Psoas muscle (tissue), 8 donors: ENCODE measurements at places on chromosomes 6 and 20. TPM values are rescaled to one million over a fixed set of nuclear protein-coding genes. Genes with fewer than 3 reads are reported as not detected.
A peak's percentile ranks its signal among the peaks of the same experiment; 100 is the strongest.

DNA sequence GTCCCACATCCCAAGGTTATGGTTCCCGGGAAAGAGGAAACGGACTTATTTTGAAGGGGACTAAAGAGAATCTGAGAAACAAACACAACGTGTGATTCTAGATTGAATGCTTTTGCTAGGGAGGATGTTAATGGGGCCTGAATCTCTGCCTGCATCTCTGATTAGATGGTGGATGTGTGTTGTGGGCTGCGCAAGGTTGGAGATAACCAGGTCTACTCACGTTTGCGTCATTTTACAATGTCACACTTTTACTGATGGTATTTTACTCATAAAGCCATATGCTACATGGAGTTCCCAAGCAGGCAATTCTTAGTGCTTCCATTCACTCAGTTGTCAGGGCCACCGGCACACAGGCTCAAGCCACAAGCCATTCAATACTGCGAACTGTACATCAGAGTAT, 23.2 kb upstream of the CCR6 start:
- no peaks in the 10 kb centered on the region for H3K27me3 ChIP-seq
- no peaks in the 10 kb centered on the region for H3K4me1 ChIP-seq
- H3K36me3 ChIP-seq = no peaks in the 10 kb centered on the region
- H3K27ac ChIP-seq = no peak overlapping the region
- DNase-seq = no peak

Gene FRMD1
- 2.9 TPM for total RNA-seq

GRCh38 chr6:37496951-37497885, 2.5 kb downstream of the CCDC167 start:
- no peaks in the 10 kb centered on the region for H3K4me1 ChIP-seq
- H3K27ac ChIP-seq = no peak overlapping the region
- H3K4me3 ChIP-seq = no peak overlapping the region
- H3K27me3 ChIP-seq = no peaks in the 10 kb centered on the region

Gene MRAP2
- total RNA-seq = 0.16 TPM

Gene SIGLEC1
- 6.2 TPM for total RNA-seq

Gene GATA5
- 0.13 TPM for total RNA-seq

Gene SLC17A1
- total RNA-seq = not detected

- H3K4me3 ChIP-seq = no peak overlapping the region
- no peaks in the 10 kb centered on the region for H3K36me3 ChIP-seq
- no peak overlapping the region for H3K27ac ChIP-seq
- H3K4me1 ChIP-seq = no peaks in the 10 kb centered on the region
- H3K27me3 ChIP-seq = no peaks in the 10 kb centered on the region
These were observed 205.9 kb downstream of the ZMYND8 start for GRCh38 chr20:47150403-47151152.

Gene PI16
- 3.4 TPM for total RNA-seq

GRCh38 chr20:19967445-19967844, 49.7 kb upstream of the NAA20 start:
- no peaks in the 10 kb centered on the region for H3K27me3 ChIP-seq
- no peaks in the 10 kb centered on the region for H3K36me3 ChIP-seq
- peaks cover 12% of the 10 kb centered on the region for H3K4me1 ChIP-seq
- H3K27ac ChIP-seq = no peak overlapping the region

DNA sequence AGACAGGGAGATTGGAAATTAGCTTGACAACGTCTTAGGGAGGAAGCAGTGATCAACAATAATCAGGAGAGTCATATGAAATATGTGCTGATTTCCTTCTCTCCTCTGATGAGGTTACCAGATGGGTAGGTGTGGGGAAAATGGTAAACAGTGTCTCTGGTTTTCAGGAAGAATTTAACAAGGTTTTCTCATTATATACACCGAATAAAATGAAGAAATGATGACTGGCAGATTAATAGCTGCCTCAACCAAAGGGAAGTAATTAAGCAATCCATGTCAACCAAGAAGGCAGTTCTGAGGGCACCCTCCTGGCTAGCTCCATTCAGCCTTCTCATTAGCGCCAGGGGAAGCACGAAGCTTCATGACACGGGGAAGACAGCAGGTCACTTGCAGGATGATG, 12.7 kb upstream of the RAMACL start:
- DNase-seq = no peak
- H3K36me3 ChIP-seq = peaks cover 5% of the 10 kb centered on the region
- H3K4me1 ChIP-seq = no peaks in the 10 kb centered on the region
- peak overlapping the region; percentile 58 for H3K27ac ChIP-seq

Gene HLA-DPA1
- total RNA-seq = 13.8 TPM

DNA sequence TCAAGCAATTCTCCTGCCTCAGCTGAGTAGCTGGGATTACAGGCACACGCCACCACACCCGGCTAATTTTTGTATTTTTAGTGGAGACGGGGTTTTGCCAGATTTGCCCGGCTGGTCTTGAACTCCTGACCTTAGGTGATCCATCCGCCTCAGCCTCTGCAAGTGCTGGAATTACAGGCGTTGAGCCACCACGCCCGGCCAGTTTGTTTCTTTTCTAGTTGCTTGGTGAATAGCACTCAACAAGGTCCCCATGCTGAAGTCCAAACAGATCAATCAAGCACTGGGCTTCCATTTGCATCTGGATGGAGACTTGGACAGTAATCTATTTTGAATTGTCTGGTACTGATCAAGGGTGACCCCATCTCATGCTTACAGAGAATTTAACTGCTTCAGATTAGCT, 108.9 kb upstream of the FOXO3 start:
- no peaks in the 10 kb centered on the region for H3K36me3 ChIP-seq
- DNase-seq = no peak
- H3K27ac ChIP-seq = no peak overlapping the region
- H3K4me3 ChIP-seq = no peak overlapping the region

- H3K36me3 ChIP-seq = no peaks in the 10 kb centered on the region
- no peak overlapping the region for H3K4me3 ChIP-seq
- H3K27ac ChIP-seq = no peak overlapping the region
- peaks cover 26% of the 10 kb centered on the region for H3K4me1 ChIP-seq
These were observed 139.8 kb downstream of the ZDHHC14 start for GRCh38 chr6:157520596-157521361.

- H3K36me3 ChIP-seq = no peaks in the 10 kb centered on the region
- H3K4me1 ChIP-seq = no peaks in the 10 kb centered on the region
- H3K4me3 ChIP-seq = no peak overlapping the region
- no peak overlapping the region for H3K27ac ChIP-seq
- DNase-seq = no peak
These were observed 235.2 kb upstream of the NOX3 start for GRCh38 chr6:155690820-155691219.
